RCC 7860 (cell line): ENCODE measurements at places on chromosomes 4 and X.
A peak's percentile ranks its signal among the peaks of the same experiment; 100 is the strongest.

DNA sequence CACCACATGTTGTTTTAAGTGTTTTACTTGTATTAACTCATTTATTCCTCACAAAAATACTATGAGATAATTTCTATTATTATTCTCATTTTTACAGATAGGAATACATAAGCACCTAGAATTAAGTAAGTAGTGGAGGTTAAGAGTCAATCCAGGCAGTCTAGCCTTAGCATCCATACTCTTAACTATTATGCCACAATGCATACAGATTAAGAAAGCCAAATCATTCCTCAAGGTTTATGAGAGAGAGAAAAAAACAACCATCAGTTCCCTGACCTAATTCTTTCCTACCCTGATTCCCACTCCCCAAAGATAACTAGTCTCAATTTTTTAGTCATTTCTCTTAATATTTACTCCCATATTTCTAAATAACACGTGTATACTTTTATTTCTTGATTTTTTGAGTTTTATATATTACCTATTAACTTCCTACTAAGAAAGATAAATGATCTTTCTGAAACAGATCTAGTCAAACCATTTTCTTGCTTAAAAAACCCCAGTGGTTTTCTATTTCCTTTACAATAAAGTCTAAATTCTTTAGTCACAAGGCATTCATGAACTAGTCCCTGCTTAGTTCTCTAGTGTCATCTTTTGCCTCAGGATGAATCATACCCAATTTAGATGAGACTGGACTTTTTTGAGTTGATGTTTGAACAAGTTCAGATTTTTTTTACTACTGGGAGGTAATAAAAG, 16.0 kb downstream of the UBA6 start:
- DNase-seq, result peak; percentile 54

- DNase-seq, result no peak
Measured at GRCh38 chrX:9897761-9898161, 69.4 kb upstream of the CLDN34 start.

GRCh38 chr4:10898072-10898471, 213.5 kb upstream of the CLNK start:
- DNase-seq, result no peak

DNA sequence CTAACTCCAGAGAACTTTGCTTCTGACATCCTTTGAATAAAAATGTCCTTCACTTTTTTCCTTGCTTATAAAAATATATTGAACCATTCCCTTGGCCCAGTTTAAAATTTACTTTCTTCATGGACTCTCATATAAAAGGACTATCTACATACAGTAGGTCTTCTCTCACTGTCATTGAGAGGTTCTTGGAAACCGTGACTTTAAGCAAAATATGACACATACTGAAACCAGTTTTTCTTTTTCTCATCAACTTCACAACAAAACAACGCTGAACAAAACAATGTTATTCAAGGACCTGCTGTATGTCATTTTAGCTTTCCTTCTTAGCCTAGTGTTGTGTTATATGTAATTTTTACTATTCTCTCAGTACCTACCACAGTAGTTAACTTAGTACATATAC, 496.8 kb downstream of the CENPC start:
- DNase-seq, result no peak
